Activated T-cell treated with anti-CD3 and anti-CD28 coated beads, Interleukin-2, amount 50 U/mL, for 72 hours (primary cell): ENCODE measurements at places on chromosomes 1 and 21.

DNA sequence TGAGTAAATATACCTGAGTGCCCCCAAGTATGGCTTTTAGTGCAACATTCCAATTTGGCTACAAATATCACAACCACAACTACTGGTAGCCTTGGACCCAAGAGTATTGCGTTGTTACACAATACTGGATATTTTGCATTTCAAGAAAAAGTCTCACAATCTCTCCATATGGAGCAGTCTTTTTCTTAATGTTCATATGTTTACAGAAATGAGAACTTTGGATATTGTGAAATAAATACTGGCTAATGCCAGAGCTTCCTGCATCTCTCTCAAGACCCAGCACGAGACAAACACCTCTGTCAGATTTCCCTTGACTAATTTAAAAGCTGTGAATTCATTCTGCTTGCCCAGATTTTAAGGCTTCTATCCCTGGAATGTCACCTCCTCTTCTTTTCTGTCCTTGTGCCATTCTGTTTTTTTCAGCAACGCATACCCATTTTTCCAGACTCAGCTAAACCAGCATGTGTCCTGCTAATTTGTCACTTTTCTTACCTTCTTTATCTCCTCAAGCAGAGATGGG, 136.2 kb upstream of the BACE2 start:
- no peak for DNase-seq
- H3K36me3 ChIP-seq = no peaks in the 10 kb centered on the region
- no peaks in the 10 kb centered on the region for H3K4me1 ChIP-seq
- no peak overlapping the region for H3K4me3 ChIP-seq
- H3K27me3 ChIP-seq = peaks cover 15% of the 10 kb centered on the region
- no peak overlapping the region for H3K27ac ChIP-seq

- peak; percentile 6 for DNase-seq
These were observed 183.1 kb upstream of the KAZN start for GRCh38 chr1:14415396-14415795.

- H3K4me3 ChIP-seq = peak overlapping the region; percentile 16
- no peak overlapping the region for H3K27ac ChIP-seq
- H3K4me1 ChIP-seq = peaks cover 23% of the 10 kb centered on the region
- peaks cover under 1% of the 10 kb centered on the region for H3K36me3 ChIP-seq
These were observed 154.8 kb upstream of the COL6A1 start for GRCh38 chr21:45826676-45827301.

GRCh38 chr1:30929135-30929889, 20.8 kb upstream of the SDC3 start:
- no peaks in the 10 kb centered on the region for H3K4me1 ChIP-seq
- no peak overlapping the region for H3K4me3 ChIP-seq
- H3K36me3 ChIP-seq = no peaks in the 10 kb centered on the region
- peak overlapping the region; percentile 89 for H3K27ac ChIP-seq

- no peaks in the 10 kb centered on the region for H3K36me3 ChIP-seq
- H3K27me3 ChIP-seq = no peaks in the 10 kb centered on the region
- H3K27ac ChIP-seq = no peak overlapping the region
- no peak overlapping the region for H3K4me3 ChIP-seq
- no peak for DNase-seq
- H3K4me1 ChIP-seq = no peaks in the 10 kb centered on the region
These were observed 1521.4 kb downstream of the PLA2G4A start for GRCh38 chr1:188350104-188350503.

DNA sequence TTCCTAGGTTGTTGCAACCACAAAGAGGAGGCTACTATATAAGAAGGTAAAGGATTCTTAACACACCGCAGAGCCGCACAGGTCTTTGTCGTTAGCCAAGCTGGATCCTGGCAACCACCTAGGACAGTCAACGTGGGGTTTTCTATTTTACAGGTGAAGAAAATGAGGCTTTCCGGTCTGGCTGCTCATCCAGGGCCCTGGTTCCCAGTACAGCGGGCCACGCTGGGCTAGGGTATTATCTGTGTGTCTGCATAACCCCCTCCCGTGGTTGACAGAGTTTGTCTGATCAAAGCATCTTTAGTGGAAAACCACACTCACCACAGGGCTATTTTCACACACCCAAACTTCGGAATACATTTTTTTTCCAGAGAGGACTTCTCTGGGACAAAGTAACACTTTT, 39.0 kb upstream of the PDE9A start:
- peak; percentile 56 for DNase-seq
- H3K27me3 ChIP-seq = no peaks in the 10 kb centered on the region
- peaks cover 5% of the 10 kb centered on the region for H3K36me3 ChIP-seq
- H3K4me3 ChIP-seq = no peak overlapping the region
- H3K4me1 ChIP-seq = peaks cover 19% of the 10 kb centered on the region

DNA sequence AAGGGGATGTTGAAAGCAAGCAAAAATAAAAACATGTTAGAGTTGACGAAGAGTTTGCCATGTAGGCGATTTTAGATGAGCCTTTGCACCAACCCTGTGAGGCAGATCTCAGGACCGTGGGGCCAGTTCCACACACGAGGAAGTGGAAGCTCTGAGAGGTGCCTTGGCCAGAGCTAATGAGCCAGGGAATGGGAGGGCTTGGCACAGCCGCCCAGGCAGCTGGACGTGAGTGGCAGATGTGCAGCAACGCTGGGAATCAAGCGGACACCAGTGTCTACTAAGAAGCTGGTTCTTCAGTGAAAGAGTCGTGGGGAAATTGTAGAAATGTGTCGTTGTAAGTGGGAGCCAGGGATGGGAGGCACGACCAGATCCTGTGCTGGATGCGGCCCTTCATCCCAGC, 58.9 kb upstream of the COL6A1 start:
- no peak overlapping the region for H3K27ac ChIP-seq
- DNase-seq = no peak
- H3K4me3 ChIP-seq = no peak overlapping the region
- H3K36me3 ChIP-seq = peaks cover 2% of the 10 kb centered on the region
- H3K27me3 ChIP-seq = no peaks in the 10 kb centered on the region
- H3K4me1 ChIP-seq = peaks cover 14% of the 10 kb centered on the region

DNA sequence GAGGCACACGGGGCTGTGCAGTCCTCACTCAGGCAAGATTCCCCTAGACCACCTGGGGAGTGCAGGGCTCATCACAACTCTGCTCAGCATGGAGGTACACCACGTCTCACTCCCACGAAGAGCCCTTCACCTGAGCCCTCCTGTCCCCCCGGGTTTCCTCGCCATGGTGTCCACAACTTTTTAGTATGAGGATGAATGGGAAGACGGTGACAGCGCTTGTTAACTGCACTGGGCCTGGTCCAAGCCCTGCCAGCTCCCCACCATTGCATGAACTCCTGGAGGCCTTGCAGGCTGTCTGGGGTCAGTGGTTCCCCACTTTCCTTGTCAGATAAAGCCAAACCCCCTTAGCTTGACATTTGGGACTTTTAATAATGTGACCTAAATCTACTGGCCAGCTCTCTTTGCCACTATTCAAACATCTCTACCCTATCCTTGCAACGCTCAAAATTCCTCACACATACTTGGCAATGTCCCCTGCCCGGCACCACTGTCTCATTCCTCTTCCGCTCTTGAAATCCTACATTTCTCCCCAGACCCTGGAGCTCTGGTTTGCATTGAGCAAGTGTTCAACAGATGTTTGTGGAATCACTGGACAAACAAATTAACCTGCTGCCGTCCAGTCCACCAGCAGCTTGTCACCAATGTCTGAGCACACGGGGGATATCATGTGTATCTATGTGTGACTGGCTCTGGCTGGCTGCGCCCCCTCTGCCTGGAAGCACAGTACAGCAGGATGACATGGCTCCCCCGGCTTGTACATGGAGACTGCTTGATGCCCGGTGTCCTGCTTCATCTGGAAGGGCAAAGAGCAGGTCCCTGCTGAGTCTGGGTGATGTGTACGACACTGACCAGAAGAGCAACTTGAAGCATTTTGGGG, 11.2 kb downstream of the TMEM9 start:
- no peak for DNase-seq
- H3K27ac ChIP-seq = no peak overlapping the region
- H3K27me3 ChIP-seq = no peaks in the 10 kb centered on the region
- peaks cover 2% of the 10 kb centered on the region for H3K36me3 ChIP-seq
- no peak overlapping the region for H3K4me3 ChIP-seq

DNA sequence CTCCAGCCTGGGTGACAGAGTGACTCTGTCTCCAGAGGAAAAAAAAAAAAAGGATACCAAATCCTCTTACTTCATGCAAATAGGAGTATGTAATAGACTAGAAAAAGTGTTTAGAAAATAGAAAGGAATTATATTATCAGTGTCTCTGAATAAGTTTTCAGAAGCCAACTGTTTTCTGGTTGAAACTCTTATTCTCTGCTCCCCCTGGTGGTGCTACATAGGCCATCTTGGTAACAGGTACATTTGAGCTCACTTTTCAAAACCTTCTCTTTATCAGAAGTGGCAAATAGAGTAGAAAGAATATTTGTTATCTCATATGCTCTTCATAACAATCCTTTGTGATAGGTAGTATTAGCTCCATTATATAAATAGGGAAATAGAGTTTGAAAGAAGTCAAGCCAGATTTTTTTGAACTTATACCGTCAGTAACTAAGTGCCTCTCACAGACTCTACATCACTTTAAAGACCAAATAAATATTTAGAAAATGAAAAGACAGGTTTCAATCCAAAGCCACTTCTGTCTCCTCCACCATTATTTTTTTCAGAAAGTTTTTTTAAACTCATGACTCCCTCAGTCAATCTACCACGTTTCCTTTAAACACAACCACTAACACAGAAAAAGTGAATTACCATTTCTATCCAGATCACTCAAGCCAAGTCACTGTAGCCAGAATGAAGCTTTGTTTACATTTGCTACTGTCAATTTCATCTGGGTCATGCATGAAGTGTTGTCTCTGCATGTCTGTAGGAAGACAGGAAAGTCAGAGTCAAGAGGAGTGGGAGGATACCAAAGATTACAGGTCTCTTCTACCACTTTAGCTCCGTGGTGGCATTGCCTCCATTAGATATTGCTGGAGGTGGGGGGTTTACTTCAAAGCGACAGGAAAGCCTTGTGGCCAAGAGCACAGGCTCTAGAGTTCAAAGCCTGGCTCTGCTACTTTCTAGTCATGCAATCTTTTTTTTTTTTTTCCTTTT, 45.6 kb downstream of the IL23R start:
- peak overlapping the region; percentile 23 for H3K27ac ChIP-seq
- peak; percentile 60 for DNase-seq
- peak overlapping the region; percentile 5 for H3K4me3 ChIP-seq

- no peak overlapping the region for H3K27ac ChIP-seq
- no peaks in the 10 kb centered on the region for H3K36me3 ChIP-seq
- no peak overlapping the region for H3K4me3 ChIP-seq
- H3K4me1 ChIP-seq = no peaks in the 10 kb centered on the region
These were observed 85.4 kb downstream of the ATG4C start for GRCh38 chr1:62869217-62869754.

- no peaks in the 10 kb centered on the region for H3K36me3 ChIP-seq
- no peak for DNase-seq
- no peak overlapping the region for H3K4me3 ChIP-seq
These were observed 4.3 kb downstream of the INAVA start for GRCh38 chr1:200899015-200899386.

DNA sequence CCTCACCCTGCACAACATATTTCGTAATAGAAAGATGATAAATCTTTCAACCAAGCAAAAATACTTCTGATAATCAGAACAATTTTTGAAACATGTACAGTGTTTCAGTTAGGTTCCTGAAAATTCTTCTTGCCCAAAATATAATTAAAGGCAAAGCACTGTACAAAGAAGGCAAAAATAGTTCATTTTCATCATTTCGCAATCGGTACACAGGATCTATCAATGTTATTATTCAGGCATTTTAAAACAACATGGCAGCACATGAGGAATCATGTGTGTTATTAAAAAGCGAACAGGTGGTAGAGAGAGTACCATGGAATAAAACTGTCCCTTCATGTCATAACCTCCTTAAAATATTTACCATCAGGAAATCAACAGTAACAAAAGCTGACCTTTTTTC, 356.9 kb downstream of the DPYD start:
- H3K27ac ChIP-seq = no peak overlapping the region
- H3K27me3 ChIP-seq = no peaks in the 10 kb centered on the region
- no peaks in the 10 kb centered on the region for H3K36me3 ChIP-seq
- H3K4me3 ChIP-seq = no peak overlapping the region

DNA sequence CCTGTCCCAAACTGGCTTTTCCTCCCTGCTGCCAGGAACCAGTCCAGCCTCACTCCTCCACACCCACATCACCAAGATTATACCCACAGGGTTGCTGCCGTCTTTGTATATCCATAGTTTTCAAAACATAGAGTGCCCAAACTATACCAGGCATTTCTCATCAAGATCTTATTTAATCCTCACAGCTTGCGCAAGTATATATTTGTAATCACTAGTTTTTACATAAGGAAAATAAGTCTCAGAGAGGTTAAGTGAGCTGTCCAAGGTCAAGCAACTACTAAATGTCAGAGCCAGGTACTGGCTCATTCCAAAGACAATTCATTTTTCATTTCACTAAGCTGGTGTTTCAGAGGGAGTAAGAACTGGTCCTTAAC, 34.9 kb upstream of the ZNF362 start:
- H3K27ac ChIP-seq = no peak overlapping the region
- H3K4me3 ChIP-seq = no peak overlapping the region
- H3K4me1 ChIP-seq = no peaks in the 10 kb centered on the region
- no peak for DNase-seq

- DNase-seq = no peak
- no peak overlapping the region for H3K27ac ChIP-seq
- no peaks in the 10 kb centered on the region for H3K36me3 ChIP-seq
- peaks cover 30% of the 10 kb centered on the region for H3K4me1 ChIP-seq
These were observed 68.3 kb downstream of the SSBP3 start for GRCh38 chr1:54337928-54338327.

GRCh38 chr1:203649551-203649998, 22.9 kb downstream of the ATP2B4 start:
- H3K27me3 ChIP-seq = no peaks in the 10 kb centered on the region
- peak overlapping the region; percentile 83 for H3K4me3 ChIP-seq
- H3K4me1 ChIP-seq = peaks cover 72% of the 10 kb centered on the region
- H3K27ac ChIP-seq = peak overlapping the region; percentile 93

DNA sequence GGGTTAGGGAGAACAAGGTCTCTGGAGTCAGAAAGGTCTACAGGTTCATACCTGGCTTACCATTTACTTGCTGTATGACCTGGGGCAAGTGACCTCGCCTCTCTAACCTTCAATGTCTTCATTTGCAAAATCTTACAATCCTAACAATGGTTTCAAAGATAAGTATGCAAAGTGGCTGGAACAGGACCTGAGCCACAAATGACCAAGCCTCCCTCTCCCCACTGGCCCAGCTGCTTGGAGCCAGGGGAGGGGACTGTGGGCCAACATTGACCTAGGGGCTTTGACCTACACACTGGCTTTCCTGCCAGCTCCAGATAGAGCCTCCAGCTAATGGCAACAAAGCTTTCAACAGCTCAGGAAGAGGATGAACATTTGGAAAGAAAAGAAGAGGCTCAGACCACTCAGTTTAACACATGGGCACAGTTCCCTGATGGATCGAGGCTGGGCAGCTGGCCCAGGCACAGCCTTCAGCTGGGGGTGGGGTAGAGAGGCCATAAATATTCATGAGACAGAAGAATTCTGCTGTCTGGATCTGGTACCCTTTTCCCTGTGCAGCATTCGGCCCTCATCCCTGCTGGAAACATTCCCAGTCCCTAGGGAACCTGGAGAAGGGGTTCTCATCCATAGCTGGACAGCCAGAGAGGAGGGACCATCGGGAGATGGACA, 12.9 kb downstream of the PTAFR start:
- H3K27ac ChIP-seq = no peak overlapping the region
- peaks cover 3% of the 10 kb centered on the region for H3K36me3 ChIP-seq
- no peak for DNase-seq

- peak overlapping the region; percentile 58 for H3K4me3 ChIP-seq
- H3K36me3 ChIP-seq = no peaks in the 10 kb centered on the region
- peaks cover 56% of the 10 kb centered on the region for H3K4me1 ChIP-seq
These were observed 58.4 kb upstream of the EPS8L3 start for GRCh38 chr1:109821831-109822745.
